Stromal cell of bone marrow (primary cell): ENCODE measurements at places on chromosomes 5 and 9.

DNA sequence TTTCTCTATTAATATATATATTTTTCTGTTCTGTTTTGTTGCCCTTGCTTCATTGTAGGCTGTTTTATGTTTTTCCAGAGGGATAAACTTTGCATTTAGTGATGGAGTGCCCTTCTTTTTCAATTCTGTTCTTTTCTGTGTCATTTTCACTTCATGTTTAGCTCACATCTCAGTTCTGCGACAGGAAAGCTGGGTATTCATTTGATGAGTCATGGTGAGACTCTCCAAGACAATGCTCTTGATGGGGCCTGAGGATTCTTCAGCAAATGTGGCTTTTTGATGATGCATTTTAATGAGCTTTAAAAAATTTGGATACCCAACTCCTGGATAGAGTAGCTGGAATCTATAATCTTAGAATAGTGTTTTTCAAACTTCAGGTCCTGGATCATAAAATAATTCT, 56.5 kb upstream of the SPATA31D4 start:
- DNase-seq: peak; percentile 40

GRCh38 chr5:2166979-2167377, 284.3 kb upstream of the IRX4 start:
- no peak for DNase-seq

- no peak for DNase-seq
These were observed 29.4 kb downstream of the DROSHA start for GRCh38 chr5:31502506-31502905.

GRCh38 chr5:151660616-151661495, 25.9 kb downstream of the SPARC start:
- DNase-seq: peak; percentile 63

DNA sequence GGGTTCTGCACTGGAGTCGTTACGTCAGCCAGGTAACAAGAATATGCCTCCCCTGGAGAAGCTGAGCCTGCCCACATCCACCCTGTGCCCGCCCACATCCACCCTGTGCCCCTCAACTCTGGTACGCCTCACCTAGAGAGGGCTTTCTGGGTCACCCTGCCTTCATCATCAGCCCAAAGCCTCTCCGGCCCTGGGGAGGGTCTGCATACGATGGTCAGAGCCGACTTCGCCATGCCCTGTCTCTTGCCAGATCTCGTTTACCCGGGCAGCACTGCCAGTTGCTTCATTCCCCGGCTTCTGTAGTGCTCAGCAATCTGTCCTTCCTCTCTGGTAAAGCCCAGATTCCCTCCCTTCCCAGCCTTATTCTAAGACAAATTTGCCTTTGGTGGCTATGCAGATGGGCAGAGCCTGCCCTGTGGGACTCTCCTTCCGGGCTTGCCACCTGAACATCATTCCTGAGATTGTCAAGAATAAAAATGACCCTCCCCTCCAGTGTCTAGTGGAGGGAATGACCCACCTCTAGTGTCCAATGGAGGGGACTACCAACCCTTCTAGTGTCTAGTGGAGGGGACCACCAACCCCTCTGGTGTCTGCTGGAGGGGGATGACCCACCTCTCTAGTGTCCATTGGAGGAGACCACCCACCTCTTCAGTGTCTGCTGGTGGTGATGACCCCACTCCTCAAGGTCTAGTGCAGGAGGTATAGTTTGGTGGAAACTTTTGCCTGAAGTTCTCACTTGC, 3.4 kb downstream of the PLEKHG4B start:
- DNase-seq: no peak

GRCh38 chr9:93820667-93821306, 134.4 kb downstream of the BARX1 start:
- no peak for DNase-seq

DNA sequence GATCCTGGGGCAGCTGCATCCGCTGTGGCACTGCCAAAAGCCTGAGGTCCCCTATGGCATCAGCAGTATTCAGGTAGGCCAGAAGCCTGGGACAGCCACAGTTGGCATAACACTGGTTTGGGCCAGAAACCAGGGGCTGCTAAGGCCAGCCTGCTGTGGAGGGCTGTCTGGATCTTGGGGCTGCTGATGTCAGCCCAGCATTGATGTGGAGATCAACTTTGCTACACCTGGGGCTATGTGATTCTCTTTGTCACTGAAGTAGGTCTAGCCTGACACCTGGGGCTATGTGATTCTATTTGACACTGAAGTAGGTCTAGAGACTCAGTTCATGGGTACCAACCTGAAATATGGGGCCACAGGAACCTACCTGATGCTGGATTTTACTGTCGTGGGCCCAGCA, 411.5 kb downstream of the RASEF start:
- DNase-seq: no peak

DNA sequence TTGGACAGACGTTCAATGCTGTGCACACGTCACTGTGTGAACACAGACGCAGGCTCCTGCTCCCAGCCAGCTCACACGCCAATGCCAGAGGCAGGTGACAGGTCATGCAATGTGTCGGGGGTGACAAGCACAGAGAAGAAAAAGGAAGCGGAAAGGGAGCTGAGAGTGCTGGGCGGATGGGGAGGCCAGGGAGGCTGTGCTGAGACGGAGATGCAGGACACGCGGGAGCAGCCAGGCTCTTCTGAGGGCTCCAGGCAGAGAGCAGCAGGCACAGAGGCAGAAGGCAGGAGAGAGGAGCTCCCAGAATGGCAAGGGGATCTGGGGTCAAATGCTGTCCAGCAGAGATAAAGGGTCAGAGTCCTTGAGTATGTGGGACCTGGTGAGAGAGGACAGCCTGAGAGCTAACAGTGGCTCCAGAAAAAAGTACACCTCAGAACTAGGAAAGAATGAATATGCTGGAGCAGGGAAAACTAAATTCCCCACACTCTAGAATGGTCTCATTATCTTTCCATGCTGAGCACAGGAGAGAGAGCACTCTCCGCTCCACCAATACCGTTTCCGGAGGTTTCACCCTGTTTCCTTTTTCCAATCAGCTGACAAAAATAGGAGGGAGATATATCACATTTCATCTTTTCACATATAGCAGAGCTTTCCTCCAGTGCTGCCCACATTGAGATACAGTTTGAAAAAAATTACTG, 32.8 kb upstream of the NSMF start:
- DNase-seq: no peak

DNA sequence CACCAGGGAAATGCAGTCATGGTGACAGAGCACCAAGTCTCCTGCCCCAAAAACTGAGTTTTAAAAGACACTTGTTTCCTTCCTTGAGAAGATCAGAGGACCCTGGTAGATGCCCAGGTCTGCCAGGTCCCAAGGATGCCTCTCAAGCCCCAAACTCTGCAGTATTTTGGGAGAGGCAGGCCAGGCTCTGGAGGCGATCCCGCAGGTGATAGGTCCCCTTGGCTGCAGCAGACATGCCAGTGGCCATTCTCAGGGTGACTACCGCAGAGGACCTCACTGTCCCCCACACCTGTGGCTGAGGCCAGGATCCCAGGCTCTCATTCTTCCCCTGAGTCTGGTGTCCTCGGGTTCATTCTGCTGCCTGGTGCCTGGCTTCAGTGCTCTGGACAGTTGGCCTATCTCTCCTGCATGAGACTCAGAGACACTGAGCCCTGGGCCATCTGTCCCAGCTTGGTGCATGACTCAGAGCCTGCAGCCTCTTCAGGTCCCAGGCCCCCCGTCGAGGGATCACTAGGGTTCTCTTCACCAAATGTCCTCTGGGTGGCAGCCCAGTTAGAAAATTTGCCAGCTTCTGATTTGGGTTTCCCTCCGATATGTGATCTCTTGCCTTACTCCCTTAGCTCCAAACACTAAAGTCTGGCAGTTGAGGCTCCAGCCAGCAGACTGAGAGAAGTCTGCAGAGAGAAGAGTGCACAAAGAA, 59.7 kb upstream of the GARNL3 start:
- DNase-seq: no peak

GRCh38 chr5:82396871-82397514, 118.8 kb upstream of the RPS23 start:
- DNase-seq: peak; percentile 97

GRCh38 chr5:169127431-169127830, 173.5 kb downstream of the SLIT3 start:
- DNase-seq: no peak

DNA sequence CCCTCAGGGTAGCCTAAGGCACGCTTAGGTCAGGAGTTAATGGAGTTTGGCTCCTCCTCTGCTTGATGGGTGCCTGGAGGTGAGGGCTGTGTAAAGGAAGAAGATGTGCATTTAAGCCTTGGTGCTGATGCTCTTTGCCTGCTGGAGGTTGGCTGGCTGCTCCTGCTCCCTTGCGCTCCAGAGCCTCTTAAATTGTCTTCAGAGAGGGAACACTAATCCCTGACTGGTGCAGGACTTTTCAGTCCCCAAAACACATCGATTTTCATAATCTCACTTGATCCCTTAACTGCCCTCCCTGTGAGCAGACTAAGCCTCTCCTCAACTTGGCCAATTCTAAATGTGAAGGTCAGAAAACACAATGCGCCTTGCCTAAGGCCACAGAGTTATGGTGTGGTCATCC, 16.2 kb upstream of the TCOF1 start:
- DNase-seq: no peak

GRCh38 chr5:8216921-8217320, 348.0 kb downstream of the MTRR start:
- no peak for DNase-seq

- DNase-seq: no peak
These were observed 57.6 kb downstream of the HMCN2 start for GRCh38 chr9:130323051-130323745.

GRCh38 chr5:98768160-98768959, 5.1 kb upstream of the RGMB start:
- peak; percentile 65 for DNase-seq

GRCh38 chr5:119076080-119076479, 5.2 kb downstream of the DMXL1 start:
- no peak for DNase-seq

DNA sequence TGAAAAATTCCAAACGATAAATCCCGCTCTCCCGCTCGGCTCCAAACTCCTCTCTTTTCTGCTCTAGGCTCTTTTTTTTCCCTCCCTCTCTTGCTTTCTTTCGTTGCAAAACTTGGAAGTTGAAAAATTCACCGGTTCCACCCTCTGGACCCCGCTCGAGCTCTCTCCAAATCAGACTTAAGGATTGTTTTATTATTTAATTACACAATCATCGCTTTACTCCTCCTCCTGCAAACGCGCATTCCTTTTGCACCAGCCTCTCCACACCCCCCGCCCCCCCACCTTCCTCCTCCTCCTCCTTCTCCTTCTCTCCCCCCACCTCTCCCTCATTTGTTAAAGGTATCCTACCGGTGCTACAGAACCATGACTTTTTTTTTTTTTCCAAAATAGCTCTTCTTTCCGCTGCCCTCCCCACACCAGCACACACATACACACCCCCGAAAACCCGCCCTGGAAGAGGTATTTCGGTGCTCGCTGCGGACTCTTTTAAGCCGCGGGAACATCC, 535 bp upstream of the NFIB start:
- peak; percentile 49 for DNase-seq

DNA sequence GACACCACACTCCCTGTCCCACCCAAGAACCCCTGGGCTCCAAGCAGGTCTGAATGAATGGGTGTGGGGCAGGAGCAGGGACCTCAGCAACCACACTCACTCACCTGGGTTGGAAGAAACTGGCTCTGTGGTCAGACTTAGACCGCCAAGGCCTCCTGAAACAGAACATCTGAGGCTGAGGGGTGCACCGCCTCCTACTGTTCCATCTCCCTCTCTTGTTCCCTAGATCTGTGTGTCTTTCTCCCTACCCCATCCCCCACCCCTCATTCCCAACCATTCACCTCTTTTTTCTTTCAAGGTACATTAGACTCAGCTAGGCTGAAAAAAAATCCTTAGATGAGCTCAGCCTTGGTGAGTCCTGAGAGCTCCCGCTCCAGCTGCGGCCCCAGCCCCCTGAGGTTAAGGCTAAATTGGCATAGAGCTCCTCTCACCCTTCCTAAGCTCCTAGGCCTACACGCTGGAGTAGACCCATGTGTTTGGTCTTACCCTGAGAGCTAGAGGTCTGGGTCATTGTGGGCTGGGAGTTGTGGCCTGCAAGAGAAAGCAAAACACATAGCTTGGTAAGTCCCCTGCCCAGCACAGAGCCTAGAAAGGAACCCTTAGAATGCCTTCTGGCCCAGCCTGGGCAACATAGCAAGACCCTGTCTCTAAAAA, 4.8 kb downstream of the ECSCR start:
- DNase-seq: no peak

DNA sequence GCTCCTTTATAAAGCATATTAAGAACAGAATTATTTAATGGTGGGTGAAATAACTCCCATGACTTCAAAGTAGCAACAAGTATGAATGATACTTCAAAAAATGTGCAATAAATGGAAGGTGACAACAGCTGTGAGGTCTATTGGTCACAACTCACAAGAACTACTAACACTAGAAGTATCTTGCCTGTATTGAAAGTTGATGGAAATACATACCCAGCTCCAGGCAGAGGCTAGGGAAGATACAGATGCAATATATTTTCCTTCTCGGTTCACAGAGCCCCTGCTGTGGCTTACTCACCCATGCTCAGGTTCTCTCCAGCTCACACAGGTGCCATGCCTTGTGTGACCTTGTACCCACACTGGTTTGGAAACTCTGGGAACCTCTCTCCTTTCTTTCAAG, 133.8 kb downstream of the LIFR start:
- no peak for DNase-seq

- DNase-seq: no peak
These were observed 22.8 kb downstream of the FPGS start for GRCh38 chr9:127825319-127826051.

- no peak for DNase-seq
These were observed 142.9 kb upstream of the POU5F2 start for GRCh38 chr5:93884254-93884653.

DNA sequence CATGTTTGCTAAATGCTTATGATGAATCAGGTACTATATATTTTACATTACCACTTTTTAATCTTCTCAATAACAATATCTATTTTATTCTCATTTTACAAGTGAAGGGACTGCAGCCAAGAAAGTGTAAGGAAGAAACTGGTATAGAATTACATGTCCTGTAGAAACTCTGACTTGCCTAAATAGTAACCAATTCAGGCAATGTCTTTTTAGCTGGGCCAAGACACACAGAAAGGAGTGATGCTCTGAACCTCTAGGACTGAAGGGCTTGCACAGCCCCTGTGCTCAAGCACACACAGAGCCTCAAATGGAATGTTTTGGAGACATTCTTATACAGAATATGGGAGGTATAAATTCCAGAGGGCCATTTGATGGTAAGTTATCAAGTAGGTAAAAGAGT, 286.4 kb upstream of the TNC start:
- DNase-seq: no peak

- DNase-seq: no peak
These were observed 273.3 kb downstream of the MSX2 start for GRCh38 chr5:174997688-174998087.

DNA sequence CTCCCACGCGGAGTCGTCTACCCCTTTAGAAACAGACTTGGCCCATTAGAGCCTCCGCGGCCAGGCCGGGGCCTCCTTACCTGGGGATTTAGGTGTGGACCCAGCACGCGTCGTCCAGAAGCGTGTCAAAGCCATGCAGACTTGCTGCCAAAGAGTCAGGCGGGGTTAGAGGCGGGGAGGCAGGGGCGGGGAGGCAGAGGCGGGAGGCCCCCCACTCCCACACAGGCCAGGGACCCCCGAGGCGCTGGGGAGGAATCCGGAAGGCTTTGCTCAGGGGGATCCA, 47.1 kb downstream of the HABP4 start:
- no peak for DNase-seq

GRCh38 chr9:110846215-110846614, 177.6 kb downstream of the MUSK start:
- DNase-seq: no peak
